ENCODE measurements at places on chromosomes 5 and 9.

- DNase-seq = no peak
Observed at GRCh38 chr5:95369782-95370181, 21.4 kb upstream of the FAM81B start.

DNA sequence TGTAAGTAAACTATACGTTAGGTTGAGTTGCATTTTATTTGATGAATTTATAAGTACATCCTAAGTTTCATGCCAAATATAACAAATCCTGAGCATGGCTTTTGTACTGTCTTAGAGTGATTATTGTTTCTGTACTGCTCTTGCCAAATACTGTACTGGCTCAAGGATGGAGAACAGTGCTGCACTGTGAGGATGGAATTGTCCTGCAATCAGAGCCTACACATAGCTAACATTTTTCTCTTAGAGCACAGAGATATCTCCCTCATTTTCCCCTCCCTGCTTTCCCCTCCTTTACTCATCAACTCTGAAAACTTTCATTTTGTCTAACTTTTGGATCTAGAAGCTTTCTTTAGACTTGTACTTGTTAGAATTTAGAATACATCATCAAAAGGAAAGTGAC, 28.3 kb downstream of the LRRC70 start:
- DNase-seq = no peak

- DNase-seq = no peak
Observed at GRCh38 chr9:27450752-27451151, 73.3 kb upstream of the IFNK start.

DNA sequence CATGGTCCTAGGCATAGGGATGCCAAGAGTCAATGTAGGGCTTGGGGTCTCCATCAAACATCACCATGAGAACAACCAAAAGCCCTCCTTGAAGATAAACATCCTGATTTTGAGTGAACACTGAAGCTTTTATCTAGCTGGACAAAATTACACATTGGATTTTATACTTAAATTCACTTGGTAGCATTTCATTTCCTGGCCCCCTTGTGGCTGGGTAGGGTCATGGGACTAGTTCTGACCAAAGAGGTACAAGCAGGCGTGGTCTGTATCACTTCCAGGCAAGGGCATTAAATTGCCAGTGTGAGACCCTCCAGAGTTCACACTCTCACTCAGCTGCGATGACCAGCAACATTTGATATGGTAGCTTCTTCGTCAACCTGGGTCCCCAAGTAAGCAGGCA, 320.3 kb downstream of the ACTL7B start:
- no peak for DNase-seq

DNA sequence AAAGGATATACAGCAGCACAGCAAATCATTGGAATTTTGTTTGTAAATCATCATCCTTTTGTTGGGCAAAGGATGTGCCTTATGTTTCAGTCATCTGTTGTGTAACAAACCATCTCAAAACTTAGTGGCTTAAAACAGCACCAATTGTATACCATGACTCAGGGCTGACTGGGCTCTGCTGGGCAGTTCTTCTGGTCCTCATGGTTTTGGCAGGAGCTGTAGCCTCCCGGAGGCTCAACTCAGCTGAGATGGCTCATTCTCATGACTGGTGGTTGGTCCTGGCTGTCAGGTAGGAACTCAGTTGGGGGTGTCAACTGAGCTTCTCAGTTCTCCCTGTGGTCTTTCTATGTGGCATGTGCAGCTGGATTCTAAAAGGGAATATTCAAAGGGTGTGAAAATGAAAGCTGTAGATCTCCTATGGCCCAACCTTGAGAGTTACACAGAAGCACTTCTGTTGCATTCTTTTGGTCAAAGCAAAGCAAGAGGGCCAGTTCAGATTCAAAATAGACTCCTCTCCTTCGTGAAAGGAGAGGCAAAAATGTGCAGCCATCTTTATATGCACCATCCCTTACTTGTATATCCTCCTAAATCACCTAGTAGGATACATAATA, 39.1 kb upstream of the CPEB4 start:
- DNase-seq = no peak

GRCh38 chr5:39740404-39740803, 315.6 kb upstream of the DAB2 start:
- DNase-seq = no peak

- no peak for DNase-seq
Observed at GRCh38 chr5:29134418-29134817, 2059.1 kb upstream of the CDH6 start.

- no peak for DNase-seq
Observed at GRCh38 chr9:95478335-95478734, 38.4 kb downstream of the PTCH1 start.

DNA sequence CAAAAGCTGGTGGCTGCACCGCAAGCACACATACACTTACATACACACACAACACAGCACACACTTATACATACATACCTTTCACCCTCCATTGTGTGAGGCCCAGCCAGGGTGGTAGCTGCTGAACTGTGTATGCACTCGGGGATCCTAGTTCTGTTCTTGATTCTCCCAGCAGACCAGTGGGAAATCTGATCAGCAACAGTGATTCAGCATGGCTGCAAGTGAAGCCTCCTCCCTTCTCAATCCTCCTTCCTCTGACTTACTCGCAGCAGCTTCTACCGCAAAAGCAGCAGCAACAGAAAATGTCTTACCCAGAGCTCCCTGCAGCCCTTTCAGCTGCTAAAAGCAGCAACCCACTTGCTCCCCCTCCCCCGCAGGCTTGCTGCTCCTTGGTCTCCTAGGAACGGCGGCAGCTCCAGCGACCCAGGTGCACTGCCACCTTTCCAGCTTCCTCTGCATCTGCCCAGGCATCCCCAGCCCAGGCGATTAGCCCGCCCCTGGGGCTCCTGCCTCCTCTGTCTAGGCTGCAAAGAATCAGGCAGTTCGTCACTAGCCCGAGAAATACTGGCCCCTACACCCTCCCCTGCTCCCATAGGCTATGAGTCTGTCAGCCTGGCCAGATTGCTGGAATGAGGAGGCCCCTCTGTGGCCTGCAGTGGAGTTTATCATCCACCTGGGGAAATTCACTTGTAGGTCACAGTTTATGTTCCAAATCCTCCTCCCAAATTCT, at the start of gene KLHL3:
KLHL3 (minus strand) TSS at position 535 of the 730 bp plus-strand sequence; CDS start at position 92, 443 bp downstream.
- DNase-seq = peak; percentile 5

DNA sequence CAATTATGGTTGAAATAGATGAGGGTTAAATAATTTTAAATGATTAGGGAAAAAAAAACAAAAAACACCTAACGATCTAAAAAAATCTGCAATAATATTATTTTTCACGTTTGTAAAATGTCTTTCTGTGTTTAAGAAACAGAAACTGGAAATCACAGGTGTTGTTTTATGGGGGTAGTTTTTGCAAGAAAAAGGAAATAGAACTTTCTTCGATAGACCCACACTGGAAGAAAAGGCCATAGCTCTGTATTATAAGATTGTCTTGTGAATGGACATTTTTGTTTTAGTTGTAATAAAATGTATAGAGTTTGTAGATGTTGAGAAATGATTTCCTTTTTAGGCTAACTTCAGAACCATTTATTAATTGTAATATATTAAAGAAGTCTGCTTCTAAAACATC, 5.5 kb downstream of the CSNK1G3 start:
- DNase-seq = no peak

DNA sequence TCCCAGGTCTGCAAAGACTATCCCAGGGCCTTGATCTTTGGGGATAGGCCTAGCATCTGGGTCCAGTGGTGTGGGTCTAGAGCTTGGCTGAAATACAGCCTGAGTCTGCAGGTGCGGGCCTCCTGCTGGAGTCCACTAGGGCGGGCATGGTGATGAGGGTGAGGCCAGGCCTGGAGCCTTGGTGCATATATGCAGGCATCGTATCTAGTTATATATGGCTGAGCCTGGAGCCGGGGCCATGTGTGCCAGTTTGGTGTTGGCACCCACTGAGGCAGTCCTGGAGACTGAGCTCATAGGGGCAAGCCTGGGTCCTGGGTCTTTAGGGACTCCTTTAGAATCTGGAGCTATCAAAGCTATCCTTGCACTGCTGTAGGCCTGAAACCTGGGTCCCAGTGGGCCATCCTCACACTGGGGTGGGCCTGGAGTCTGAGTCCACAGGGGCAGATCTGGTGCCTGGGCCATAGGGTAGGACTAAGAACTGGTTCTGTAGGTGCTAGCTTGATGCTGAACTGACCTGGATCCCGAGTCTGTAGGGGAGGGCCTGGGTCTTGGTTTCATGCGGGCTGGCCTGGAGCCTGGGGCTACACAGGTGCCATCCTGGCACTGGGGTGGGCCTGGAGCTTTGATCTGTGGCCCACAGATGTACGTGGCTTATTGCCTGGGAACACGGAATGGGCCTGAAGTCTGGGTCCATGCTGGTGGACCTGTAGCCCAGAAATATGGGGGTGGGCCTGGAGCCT, 346.5 kb upstream of the MEF2C start:
- DNase-seq = no peak

DNA sequence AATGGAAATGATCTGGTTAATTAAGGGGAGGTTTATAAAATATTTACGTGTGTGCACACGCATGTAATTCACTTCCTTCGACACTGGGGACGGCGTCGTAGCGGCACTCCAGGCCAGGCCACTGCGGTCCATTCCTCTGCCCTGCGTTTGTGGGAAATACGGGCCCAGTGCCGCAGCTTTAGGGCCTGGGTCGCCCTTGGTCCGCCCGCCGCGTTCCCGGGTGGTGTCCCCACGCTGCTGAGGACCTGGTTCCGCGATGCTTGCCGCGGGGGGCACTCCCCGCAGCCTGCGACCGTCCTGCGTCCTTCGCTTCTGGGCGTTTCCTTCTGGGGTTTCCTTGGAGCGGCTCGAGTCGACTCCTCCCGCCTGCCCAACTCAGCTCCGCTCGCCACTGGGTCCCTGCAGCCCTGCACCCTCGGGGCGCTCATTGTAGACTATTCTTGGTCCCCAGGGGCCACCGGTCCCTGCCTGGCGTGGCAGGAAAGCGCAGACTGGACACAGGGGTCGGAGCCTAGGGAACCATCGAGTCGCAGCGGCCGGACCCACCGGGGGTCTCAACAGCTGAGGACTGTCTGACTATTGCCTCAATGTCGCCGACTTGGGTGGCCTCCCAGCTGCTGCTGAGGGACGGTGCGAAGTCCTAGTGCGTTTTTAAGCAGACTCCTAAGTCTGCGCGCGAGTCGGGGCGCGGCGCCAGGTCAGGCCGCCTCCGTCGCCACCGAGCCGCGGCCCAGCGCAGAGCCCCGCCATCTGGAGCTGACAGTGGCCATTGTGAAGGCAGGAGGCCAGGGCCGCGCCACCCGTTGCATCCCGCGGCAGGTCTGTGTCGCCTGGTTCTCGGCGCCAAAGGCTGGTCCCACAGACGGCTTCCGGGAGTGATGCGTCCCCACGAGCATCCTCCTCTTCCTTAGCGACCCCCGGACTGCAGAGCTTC, 4.4 kb upstream of the IRX1 start:
- DNase-seq = no peak

DNA sequence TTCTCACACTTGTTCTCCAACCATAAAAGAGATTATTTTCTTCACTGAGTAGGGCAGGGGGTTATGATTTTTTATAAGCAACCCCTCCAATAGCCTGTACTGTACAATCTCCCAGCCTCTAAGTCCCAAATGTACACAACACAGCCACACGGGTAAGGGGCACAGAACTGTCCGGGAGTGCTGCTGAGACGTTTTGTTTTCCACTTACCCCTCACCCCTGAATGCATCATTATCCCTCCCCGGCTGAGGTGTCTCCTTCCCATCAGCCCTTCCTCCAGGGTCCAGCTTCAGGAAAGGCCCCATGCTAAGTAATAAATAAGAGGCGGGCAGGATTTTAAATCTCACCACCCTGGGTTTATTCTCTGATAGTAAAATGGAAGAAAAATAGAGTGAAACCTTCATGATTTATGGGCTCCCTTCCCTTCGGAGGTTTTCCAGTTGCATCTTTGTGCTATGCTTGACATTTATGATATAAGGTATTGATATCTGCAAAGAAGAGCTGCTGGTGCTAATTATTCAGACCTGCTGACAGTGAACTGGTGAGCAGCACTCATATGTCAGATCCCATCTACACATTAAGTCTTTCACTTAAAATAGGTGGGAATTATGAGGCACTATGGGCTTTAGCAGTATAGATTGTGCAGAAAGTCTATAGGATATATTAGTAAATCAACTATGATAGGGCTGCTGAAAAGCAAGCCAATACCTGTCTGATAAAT, 67.2 kb upstream of the MEGF10 start:
- DNase-seq = no peak

- peak; percentile 55 for DNase-seq
Observed at GRCh38 chr9:105835721-105836120, 141.4 kb downstream of the TMEM38B start.

DNA sequence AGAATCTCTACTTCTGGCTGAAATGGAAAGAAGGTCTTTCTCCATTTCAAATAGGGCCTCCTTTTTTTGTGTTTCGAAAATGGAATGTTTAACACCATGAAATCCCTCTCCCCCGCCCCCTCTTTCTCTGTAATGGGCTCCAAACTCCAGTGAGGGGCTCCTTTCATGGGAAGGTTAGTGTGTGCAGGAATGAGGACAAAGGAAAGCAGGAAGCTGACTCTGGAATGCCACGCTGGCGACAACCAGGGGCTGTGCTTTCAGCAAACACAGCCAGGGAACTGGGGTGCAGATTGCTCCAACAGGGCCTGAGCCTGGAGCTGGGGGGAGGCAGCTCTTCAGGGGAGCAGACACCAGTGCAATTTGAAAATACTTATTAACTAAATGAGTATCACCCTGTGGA, 82.8 kb downstream of the CRB2 start:
- no peak for DNase-seq

- DNase-seq = no peak
Observed at GRCh38 chr9:135332979-135333748, 146.4 kb upstream of the PPP1R26 start.

GRCh38 chr9:135359764-135360163, 119.8 kb upstream of the PPP1R26 start:
- DNase-seq = no peak

DNA sequence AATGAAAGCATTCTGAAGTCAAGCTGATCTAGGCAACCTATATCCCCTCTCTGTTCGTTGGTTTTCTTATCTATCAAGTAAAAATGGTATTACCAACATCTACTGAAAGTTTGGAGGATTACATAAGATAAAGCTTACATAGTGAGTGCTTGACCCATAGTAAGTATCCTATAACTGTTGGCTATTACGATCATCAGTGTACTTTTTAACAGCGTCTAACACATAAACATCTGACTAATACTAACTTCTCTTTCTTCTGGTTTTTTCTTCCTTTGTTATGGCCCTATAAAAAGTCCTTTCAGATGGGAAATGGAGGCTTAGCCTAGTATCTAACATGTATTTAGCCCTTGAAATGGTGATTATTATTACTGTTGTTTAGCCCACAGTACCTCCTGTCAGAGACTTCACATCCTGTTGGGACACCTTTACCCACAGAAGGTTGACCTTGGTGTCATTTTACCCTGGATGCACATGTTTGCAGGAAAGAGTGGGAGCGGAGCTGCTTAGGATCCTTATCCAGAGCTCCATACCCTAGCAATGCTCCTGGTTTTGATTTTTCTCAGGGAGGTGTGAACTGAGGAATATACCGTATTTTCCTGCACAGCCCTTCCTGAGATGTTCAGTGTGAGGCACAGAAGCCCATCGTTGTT, 6.0 kb downstream of the INSYN2B start:
- no peak for DNase-seq

DNA sequence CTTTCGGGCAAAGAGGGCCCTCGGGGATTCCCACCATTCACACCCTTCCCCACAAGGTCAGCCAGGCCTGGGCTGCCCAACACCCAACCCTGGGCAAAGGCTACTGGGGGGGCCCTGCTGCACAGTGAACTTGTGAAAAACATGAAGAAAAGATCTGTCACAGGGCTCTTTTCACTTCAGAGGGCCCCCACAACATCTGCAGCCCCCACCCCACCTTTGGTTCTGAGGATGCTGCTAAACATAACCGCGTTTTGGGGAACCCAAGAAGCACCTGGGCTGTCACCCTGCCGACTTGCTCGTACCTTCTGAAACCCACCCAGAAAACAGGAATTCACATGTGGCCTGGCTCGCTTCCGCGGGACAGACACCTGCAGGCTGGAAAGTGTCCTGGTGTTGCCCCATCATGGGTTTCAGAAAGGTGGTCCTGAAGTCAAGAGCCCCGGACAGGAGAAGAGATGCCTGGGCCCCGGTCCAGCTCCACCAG, 29.3 kb downstream of the B4GALT1 start:
- no peak for DNase-seq
